Activated naive CD8-positive, alpha-beta T cell treated with anti-CD3 and anti-CD28 coated beads, Interleukin-2, amount 10 ng/mL, durations not matched to agents 7 days and 5 days (primary cell): ENCODE measurements at places on chromosomes 11 and 22. TPM values are rescaled to one million over a fixed set of nuclear protein-coding genes. Genes with fewer than 3 reads are reported as not detected.

DNA sequence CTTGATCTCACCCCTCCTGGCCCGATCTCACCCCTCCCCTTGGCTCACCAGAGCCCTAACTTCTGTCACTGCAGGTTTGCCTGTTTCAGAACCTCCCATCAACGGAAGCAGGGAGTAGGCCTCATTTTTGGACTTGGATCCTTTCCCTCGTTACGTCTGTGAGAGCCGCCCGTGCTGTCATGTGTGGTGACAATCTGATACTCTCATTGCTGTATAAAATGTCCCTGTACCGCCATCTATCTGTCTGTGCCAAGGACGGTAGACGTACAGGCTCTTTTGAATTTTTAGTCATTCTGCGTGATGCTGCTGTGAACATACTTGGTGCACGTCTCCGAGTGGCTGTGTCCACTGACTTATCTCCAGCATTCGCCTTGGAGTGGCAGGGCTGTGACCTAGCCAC is 1163.1 kb downstream of the BRD1 start:
- no peaks in the 10 kb centered on the region for H3K27me3 ChIP-seq
- no peaks in the 10 kb centered on the region for H3K4me1 ChIP-seq
- H3K4me3 ChIP-seq, result no peak overlapping the region

DNA sequence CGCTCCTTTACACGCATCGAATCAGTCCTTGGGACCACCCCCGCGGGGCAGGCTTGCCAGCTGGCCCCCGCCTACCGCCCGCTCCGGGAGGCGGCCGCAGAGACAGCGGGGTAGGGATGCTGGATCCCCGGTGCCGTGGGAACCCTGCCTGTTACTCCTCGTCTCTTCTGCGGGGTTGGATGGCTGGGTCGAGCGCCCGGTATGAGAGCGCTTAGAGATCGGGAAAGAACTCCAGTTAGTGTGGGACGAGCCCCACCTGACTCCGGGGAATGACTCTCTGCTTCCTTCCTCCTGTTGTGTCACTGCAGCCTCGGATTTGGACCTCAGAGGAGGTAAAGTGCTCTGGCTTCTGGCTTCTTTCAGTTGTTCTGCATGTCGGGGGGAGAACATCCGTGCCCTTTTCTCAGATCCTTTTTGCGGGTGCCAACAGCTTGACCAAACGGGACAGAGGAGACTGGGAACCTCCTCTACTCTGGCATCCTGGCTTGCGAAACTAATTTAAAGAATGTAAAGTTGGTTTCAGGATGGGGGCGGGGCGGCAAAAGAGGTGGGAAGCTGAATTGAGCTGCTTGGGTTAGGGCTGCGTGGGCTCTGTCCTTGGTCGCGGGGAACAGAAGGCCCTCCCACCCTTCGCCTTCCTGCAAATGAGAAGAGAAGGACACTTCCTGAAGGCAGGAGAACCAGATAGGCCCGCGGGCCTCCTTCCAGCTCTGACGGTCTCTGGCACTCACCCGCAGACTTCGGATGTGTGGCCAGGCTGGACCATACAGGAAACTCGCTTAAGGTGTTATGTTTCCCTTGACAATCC is 938 bp downstream of the LAYN start:
- peak; percentile 55 for DNase-seq
- H3K36me3 ChIP-seq, result peaks cover 23% of the 10 kb centered on the region
- peaks cover 5% of the 10 kb centered on the region for H3K27me3 ChIP-seq
- peaks cover 49% of the 10 kb centered on the region for H3K4me1 ChIP-seq
- peak overlapping the region; percentile 69 for H3K27ac ChIP-seq

DNA sequence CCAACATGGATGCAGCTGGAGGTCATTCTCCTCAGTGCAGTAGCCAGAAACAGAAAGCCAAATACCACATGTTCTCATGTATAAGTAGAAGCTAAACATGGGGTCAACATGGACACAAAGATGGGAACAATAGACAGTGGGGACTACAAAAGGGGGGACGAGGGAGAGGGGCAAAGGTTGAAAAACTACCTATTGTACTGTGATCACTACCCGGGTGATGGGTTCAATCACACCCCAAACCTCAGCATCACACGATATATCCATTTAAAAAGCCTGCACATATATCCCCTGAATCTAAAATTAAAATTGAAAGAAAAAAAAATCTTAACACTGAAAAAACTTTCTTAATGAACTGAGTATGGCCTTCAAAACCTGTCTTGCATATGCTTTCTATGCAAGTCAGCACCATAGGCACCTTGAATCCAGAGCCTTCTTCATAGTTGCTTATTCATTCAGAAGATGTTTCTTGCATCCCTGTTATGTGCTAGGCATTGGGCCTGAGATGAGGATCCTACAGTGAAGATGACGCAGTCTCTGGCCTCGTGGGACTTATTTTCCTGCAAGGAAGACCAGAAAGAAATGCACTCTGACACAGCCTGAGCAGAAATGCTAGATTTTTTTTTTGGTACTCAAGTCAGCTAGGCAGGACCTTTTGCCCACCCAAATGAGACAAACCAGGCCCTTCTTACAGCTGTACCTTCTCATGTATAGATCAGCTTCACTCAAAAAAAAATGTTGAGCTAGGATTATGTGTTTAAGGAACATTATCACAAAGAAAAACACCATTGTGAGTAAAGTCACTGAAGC is 21.0 kb downstream of the NNMT start:
- peaks cover 17% of the 10 kb centered on the region for H3K4me1 ChIP-seq
- peaks cover 12% of the 10 kb centered on the region for H3K27me3 ChIP-seq
- no peaks in the 10 kb centered on the region for H3K36me3 ChIP-seq
- no peak for DNase-seq
- no peak overlapping the region for H3K4me3 ChIP-seq

DNA sequence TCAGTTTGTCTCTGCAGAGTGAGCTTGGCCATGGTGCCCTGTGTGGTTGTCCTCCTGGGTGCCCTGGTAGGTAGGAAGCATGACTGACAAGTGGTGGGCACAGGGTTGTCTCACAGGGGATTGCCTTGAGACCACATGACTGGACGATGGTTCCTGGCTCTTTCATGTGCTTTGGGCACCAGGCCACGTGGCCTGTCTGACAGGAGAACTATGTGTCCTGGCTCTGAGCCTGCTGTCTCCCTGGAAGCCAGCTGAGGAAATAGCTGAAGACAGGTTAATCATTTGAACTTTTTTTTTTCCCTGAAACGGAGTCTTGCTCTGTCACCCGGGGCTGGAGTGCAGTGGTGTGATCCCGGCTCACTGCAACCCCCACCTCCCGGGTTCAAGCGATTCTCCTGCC is 93.2 kb downstream of the LDLRAD3 start:
- no peaks in the 10 kb centered on the region for H3K4me1 ChIP-seq
- peaks cover 5% of the 10 kb centered on the region for H3K27me3 ChIP-seq
- no peak overlapping the region for H3K4me3 ChIP-seq

DNA sequence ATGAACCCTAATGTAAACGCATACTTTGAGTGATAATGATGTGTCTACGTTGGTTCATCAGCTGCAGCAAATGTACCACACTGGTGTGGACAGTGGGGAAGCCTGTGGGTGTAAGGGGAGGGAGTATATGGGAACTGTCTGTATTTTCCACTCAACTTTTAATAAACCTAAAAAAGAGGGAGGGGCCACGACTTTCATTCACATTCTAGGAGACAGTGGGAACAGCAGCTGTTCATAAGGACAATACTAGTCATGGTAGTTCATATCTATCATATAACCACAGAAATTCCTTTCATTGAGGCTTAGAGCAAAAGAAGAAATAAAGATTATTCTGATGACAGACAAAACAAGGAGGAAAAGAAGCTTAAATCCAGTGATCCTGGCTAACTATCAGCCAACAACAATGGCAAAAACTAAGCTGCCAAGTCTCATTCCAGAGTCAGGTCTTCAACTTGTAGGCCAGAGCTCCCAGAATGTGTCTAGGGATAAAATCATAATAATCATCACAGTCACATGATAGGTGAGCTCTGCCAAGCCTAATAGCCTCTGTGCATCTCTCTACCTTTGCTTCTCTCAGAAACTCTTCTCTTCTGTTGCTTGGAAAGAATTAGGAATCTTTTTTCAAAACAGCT is 59.4 kb upstream of the CHRM4 start:
- peaks cover 10% of the 10 kb centered on the region for H3K4me1 ChIP-seq
- no peak overlapping the region for H3K4me3 ChIP-seq
- DNase-seq, result no peak
- H3K27me3 ChIP-seq, result no peaks in the 10 kb centered on the region
- H3K27ac ChIP-seq, result no peak overlapping the region
- peaks cover 8% of the 10 kb centered on the region for H3K36me3 ChIP-seq

DNA sequence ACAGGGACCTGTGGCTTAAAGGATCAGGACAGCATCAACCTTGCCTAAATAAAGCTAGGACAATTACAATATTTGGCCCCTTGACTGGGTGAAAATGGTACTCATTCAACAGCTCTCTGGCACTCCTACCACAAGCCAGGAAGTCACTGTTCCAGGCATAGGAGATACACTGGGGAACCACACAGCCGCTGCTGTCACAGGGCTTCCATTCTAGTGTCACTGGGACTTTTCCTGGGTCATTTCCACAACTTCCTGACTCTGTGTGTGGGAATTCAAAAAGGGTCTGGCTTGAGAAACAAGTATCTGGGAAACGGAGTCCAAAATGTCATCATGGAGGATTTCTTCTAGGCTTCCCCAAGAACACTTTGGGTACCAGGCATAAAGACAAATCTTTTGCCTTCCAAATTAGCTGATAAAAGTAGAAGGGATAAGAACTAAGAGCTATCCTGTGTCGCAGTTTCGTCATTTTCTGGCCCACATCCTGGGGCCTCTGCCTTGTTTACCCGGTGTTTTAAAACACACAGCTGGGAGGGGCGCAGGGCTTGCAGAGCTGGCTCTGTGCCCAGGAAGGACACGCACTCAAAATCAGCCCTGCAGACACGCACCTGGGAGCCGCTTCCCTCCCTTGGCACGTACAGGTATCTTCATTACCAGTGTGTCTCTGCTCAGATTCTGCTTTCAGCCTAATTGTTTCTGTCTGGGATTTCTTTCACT is 38.0 kb downstream of the TMEM45B start:
- DNase-seq, result peak; percentile 61
- H3K36me3 ChIP-seq, result peaks cover 2% of the 10 kb centered on the region
- H3K27me3 ChIP-seq, result no peaks in the 10 kb centered on the region
- H3K27ac ChIP-seq, result peak overlapping the region; percentile 91
- peak overlapping the region; percentile 67 for H3K4me3 ChIP-seq

DNA sequence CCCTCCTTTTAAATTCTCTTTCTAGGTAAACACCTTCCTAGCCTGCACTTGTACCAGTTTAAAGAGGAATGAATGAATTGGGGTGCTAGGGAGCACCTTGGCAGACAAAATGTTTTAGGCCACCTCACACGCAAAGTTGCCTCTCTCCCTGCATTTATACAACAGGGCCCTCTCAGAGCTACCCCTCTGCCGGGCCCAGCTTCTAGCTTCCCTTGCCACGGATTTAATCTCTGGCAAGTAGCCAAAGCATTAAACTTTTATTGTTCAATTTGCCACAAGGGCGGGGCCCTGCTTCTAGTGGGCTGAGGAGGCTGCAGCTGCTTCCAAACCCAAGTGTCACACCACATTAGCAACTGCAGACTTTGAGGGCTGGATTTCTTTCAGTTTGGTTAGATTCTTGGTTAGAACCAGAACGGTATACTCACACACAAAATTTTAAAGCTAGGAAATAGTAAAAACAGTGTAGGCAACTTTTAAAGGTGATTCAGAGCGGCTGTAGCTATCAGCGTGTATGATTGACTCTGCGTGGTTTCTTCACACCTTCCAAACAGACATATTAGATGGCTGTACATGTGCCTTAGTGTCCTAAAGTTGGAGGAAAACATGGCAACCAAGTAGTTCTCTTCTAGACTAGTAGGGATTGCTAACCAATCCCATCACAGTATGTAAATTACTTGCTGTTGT is 6.5 kb downstream of the KREMEN1 start:
- peaks cover 66% of the 10 kb centered on the region for H3K27me3 ChIP-seq
- no peaks in the 10 kb centered on the region for H3K36me3 ChIP-seq
- H3K27ac ChIP-seq, result no peak overlapping the region

DNA sequence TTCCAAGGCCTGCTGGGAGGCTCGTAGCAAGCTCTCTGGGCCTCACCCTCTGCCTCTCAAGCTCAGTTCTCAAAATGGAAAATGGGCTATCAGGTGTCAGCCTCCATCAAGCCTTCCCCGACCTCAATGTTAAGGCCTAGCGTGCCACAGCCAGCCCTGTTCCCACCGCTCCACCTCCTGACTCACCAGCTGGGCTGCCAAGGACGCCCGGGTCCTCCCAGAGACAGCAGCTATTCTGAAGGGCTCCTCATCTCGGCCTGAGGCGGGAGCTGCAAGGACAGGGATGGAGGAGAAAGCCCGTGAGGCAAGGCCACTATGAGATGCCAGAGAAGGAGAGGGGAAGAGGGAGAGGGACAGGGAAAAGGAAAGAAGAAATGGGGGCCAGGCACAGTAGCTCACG is 19.9 kb downstream of the ARAP1 start:
- no peak overlapping the region for H3K4me3 ChIP-seq
- peaks cover 12% of the 10 kb centered on the region for H3K4me1 ChIP-seq
- peaks cover 17% of the 10 kb centered on the region for H3K36me3 ChIP-seq

- H3K27me3 ChIP-seq, result no peaks in the 10 kb centered on the region
- H3K27ac ChIP-seq, result no peak overlapping the region
- H3K4me3 ChIP-seq, result no peak overlapping the region
- H3K36me3 ChIP-seq, result peaks cover 8% of the 10 kb centered on the region
- no peaks in the 10 kb centered on the region for H3K4me1 ChIP-seq
These were observed 903.7 kb downstream of the FAM181B start for GRCh38 chr11:81829976-81830375.

GRCh38 chr11:31218847-31219246 is 150.7 kb downstream of the DCDC1 start:
- no peaks in the 10 kb centered on the region for H3K4me1 ChIP-seq
- peaks cover 3% of the 10 kb centered on the region for H3K27me3 ChIP-seq
- no peak overlapping the region for H3K4me3 ChIP-seq
- no peak for DNase-seq
- H3K27ac ChIP-seq, result no peak overlapping the region

GRCh38 chr11:30291331-30291730 is 31.6 kb upstream of the ARL14EP start:
- peaks cover 1% of the 10 kb centered on the region for H3K36me3 ChIP-seq
- peaks cover 10% of the 10 kb centered on the region for H3K4me1 ChIP-seq
- no peak overlapping the region for H3K27ac ChIP-seq
- no peak for DNase-seq
- H3K27me3 ChIP-seq, result peaks cover 4% of the 10 kb centered on the region

GRCh38 chr11:64802370-64803157 is 450 bp downstream of the MAP4K2 start:
- H3K4me3 ChIP-seq, result peak overlapping the region; percentile 82
- no peak for DNase-seq
- H3K36me3 ChIP-seq, result peaks cover 8% of the 10 kb centered on the region
- no peaks in the 10 kb centered on the region for H3K27me3 ChIP-seq

The C11orf16 gene
- total RNA-seq, result not detected

The TRPM5 gene
- total RNA-seq, result not detected

The RAB38 gene
- 1.8 TPM for total RNA-seq

The TRIM48 gene
- total RNA-seq, result not detected

The BBOX1 gene
- total RNA-seq, result not detected

The RASSF10 gene
- total RNA-seq, result not detected

The FEN1 gene
- 88.7 TPM for total RNA-seq

The OR8B3 gene
- total RNA-seq, result not detected

The ARFGAP3 gene
- 38.0 TPM for total RNA-seq

The KRTAP5-1 gene
- not detected for total RNA-seq

The SYNGR1 gene
- total RNA-seq, result 31.6 TPM
